T-helper 2 cell (primary cell): ENCODE measurements at places on chromosomes 3 and 15.

DNA sequence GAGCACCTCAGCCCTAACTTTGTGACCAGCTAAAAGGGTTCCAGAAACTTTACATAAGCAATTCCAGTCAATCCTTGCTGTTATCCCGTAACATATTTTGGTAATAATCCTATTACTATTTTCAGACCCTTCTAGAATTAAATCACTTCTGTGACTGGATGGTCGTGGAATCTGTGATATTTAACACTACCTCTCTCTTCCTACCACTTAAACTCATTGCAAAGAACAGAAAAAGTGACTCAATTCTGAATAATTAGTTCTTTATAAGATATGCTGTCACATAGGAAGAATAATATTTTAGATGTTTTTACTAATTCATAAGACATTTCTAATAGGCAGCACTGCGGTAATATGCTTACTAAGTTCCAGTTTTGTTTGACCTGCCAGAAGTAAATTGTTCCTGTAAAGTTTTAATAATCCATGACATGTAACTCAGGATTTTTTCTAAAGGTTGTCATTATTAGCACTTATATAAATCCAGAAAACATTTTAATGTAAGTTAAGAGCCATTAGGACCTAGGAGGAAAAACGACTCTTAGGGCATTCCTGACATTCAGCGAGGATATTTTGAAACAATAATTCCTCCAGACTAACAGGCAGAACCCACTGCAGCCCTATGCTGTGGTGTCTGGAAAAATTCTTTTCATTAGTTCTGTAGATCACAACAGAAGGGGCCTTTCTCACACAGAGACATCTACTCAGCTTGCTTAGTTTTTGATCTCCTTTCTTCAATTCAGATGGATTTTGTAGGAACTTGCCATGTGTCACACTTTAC is 113.3 kb upstream of the MBNL1 start:
- no peak for DNase-seq

DNA sequence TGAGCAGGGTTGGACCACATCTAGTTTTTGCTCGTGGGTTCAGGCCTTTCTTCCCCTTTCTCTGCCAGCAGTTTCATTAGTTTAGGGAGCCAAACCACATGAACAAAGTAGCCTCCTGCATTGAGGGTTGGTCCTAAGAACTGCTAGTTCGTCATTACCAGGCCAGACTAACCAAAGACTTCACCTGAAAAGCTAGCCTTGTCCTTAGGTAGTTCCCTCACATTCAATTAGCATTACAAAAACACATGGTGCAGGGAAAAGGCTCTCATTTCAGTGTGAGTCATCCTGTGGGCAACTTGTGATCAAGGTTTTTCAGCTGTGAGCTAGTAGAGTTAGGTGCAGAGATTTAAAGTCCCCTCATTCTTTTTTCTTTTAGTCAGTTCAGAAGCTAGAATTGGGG is 279.3 kb upstream of the CTNNB1 start:
- no peak for DNase-seq

- DNase-seq, result no peak
Measured at GRCh38 chr3:49775538-49775937, 10.8 kb downstream of the IP6K1 start.

DNA sequence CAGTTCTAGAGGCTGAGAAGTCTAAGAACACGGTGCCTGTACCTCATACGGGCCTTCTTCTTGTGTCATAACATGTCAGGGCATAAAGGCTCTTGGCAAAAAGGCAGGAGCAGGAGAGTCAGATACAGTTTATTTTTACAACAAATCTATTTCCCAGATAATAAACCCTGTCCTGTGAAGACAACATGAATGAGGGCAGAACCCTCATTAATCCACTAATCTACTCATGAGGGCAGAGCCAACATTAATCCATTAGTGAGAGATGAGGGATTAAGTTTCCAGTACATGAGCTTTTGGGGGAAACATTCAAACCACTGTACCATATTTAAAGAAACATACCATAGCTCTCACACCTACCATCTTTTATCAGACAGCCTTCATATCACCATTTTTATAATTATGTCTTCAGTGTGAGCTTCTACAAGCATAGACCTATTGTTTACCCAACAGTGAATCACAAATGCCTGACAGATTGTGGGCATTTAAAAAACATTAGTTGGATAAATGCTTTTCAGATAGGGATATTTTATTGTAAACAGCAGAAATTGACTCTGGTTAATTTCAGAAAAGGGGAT is 645.8 kb downstream of the GRM7 start:
- DNase-seq, result no peak

GRCh38 chr3:74139648-74140047 is 474.8 kb downstream of the CNTN3 start:
- no peak for DNase-seq

- DNase-seq, result no peak
Measured at GRCh38 chr3:39101022-39101689, 6.3 kb downstream of the GORASP1 start.

DNA sequence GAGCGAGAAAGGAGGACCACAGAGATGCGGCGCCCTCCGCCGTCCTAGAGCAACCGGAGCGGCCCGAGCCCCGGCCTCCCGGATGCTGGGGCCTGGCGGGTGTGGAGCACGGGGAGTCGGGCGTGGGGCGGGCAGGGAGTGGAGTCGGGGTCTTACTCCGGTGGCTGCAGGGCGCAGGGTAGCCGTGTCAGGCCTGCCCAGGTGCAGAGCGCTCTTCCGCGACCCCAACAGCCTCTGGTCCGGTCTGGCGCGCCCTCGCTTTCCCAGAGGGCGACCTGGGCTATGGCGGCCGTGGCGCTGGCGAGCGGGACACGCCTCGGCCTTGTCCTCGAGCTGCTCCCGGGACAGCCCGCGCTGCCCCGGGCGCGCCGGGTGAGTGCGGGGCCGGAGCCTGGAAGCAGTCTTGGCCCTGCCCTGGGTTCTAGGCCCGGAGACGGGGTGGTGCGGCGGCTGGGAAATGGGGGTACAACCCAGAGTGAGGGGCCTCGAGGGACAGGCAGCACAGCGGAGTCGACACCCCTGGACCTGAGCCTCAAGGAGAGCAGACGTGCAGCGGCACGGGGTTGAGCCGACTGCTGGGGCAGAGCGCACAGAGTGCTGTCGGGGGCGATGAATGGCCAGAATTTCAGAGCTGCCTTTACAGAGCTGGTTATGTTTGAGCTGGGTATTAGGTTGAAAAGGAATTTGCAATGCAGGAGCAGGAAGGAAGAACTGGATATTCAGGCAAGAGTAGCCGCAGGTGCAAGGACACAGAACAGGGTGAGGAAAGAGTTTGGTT is at the start of gene ZNF662:
TSS of gene ZNF662 (plus strand) at position 73 of the 778 bp plus-strand sequence. CDS start 1,973 bp downstream, outside the sequence.
- peak; percentile 9 for DNase-seq

DNA sequence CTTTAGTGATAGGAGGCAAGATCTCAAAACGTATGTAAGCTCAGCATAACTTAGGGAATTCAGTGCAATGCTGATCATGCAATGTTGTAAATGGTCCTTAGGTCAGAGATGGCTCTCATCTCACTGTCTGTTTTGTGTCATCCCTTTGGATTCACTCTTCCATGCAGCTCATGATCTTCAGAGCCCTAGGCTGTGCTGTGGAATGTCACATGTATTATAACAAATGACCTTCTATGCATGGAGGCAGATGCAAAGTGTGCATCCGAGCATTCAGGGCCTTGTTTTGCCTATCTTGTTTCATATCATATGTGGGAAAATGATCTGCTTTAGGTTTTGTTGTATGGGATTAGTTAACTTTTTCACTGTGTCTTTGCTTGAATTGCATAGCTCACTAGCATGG is 40.5 kb upstream of the PDZRN3 start:
- no peak for DNase-seq

GRCh38 chr15:74906067-74906449 is 593 bp downstream of the FAM219B start:
- DNase-seq, result peak; percentile 8

GRCh38 chr15:69869881-69870505 is 227.7 kb downstream of the TLE3 start:
- DNase-seq, result no peak

GRCh38 chr3:186883686-186884058 is 41.2 kb downstream of the ADIPOQ start:
- DNase-seq, result no peak

GRCh38 chr15:85312929-85313331 is 67.5 kb upstream of the AKAP13 start:
- no peak for DNase-seq

GRCh38 chr15:100438570-100438969 is 90.2 kb downstream of the CERS3 start:
- DNase-seq, result no peak

- no peak for DNase-seq
Measured at GRCh38 chr3:134652409-134652831, 1.6 kb upstream of the KY start.

DNA sequence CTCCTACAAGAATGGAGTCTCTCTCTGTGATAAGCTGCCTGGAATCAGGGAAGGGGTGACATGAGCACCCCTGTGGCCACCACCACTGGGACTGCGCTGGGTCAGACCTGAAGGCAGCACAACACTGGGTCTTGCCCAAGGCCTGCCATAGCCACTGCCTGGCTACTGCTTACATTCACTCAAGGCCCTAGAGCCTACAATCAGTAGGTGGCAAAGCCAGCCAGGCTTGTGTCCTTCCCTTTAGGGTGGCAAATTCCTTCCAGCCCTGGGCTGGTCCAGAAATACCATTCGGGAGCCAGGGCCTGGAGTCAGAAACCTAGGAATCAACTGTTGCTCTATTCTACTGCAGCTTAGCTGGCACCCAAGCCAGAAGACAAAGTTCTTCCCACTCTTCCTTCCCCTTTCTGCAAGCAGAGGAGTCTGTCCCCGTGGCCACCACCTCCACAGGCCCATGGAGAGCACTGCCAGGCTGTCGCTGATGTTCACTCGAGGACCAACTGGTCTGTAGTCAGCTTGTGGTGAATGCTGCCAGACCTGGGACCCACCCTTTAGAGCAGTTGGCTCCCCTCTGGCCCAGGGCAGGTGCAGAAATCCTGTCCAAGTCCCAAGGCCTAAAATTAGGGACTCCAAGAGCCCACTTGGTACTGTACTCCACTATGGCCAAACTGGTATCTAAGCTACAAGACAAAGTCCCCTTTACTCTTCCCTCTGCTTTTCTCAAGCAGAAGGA is 307.4 kb downstream of the THSD4 start:
- no peak for DNase-seq

DNA sequence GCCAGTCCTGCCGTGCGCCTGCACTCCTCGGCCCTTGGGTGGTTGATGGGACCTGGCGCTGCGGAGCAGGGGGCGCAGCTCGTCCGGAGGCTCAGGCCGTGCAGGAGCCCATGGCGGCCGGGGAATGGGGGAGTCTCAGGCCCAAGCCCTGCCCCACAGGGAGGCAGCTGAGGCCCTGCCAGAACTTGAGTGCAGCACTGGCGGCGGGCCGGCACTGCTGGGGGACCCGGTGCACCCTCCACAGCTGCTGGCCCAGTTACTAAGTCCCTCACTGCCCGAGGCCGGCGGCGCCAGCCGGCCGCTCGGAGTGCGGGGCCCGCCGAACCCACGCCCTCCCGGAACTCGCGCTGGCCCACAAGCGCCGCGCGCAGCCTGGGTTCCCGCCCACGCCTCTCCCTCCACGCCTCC is 190.9 kb upstream of the MME start:
- DNase-seq, result no peak

DNA sequence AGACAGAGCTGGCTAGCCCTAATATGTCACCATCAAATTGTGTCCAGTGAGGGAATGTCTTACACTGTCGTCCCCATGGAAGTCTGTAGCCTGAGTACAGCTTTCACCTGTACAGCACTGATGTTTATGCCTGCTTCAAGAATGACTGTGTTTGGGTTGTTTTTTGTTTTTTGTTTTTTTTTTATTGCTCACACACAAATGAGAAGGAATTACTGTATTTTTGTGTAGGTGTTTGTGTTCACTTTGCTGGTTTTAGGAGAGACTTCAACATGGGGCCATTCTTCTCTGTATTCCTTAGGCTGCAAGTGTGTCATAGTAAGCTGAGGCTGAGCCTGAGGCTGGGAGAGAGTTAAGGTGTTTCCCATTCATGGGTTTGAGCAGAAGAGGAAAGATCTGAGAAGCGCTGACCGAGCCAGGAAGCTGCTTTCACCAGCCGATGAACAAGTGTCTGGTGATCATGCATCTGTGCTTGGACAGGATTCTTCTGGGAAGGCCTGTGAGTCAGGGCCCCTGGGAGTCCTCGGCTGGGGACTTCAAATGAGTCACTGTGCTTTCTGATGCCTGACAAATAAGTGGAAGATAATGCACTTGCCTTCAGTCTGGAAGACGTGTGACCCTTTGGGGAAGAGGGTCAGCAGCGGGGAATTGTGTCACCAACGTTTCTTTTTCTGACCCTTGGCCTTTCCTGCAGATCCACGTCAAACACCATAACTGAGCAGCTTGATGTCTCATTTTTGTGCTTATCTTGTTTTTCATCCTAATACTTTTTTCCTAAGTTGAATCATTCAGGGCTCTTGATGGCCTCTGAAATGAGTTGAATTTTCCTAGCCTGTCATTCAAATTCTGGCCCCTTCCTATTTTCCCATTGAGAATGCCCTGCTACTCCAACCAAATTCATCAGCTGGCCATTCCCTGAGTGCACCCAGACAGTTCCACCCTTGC is 36.7 kb upstream of the ZBTB38 start:
- no peak for DNase-seq

- DNase-seq, result no peak
Measured at GRCh38 chr15:58558777-58559176, 127.0 kb downstream of the LIPC start.

GRCh38 chr3:66418475-66418931 is 82.3 kb downstream of the LRIG1 start:
- no peak for DNase-seq

DNA sequence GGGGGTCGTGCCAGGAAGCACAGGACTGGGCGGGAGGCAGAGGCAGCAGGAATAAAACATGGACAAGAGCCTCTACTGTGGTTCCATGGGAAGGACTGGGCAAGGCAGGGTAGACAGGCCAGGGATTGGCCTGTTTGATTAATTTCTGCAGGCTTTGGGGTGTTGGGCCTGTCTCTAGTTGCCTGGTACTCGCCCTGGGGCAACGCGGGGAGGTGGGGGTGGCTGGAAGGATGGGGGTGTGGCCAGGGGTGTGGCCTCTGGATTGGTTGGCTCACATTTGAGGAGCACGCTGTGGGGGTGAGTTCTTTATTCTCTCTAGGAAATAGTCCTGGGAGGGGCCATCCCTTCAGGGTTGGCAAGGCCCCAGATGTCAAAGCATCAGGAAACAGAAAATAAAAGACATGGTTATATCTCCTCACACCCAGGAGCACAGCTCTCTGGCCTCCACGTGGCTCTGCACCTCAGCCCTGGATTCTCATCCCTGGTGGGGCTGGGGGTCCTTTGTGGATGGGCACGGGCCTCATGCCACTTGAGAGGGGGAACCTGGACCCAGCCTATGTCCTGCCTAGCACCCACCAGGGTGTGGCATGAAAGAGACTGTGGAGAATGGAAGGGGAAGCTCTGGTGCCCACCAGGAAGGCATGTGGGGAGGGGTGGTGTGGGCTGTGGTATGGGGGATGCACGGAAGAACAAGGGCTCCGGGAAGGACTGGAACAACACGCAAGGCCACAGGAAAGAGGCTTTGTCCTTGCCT is 223.0 kb upstream of the LYSMD4 start:
- no peak for DNase-seq
